ENCODE measurements at places on chromosomes 6 and 20.

DNA sequence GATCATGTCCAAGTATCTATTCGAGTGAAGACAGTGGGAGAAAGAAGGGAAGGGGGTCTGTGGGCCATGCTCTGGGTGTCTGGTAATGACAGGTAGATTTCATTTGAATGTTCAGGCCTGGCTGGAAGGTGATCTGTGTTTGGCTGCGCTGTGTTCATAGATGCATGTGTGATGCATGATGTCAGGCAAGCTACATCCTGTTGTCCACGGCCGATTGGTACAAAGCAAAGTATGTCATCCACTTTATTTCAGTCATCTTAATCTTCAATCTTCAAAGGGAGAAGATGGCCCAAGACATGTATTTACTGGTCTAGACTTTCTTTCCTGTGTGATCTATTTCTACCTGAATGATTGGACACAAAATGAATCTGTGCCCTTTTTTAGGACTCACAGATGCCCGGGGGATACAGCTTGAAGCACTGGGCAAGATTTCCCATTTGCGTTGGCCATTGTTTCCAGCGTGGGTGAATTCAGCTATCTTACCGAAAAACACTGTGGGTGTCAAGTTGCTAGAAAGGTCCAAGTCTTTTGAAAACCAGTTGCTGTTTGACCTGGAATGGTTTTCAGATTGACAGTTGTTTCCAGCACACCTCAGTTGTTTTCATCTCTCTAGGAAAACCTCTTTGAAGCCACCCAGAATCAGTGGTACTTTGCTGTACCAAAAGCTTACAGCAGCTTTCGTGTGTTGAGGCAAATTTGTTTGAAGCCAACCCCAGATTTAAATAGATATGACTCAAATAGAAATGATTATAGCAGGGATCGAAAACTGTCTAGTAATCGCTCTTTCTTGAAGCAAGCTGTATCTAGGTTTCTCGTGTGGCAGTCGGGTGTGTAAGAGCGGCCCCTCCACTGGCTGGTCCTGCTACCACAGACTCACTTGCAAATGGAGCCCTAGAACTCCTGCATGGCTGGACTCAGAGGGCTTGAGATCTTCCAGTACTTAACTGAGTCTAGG, 27.2 kb downstream of the DUSP22 start:
- DNase-seq, result no peak

- DNase-seq, result no peak
Observed at GRCh38 chr6:83974409-83975050, 59.0 kb upstream of the MRAP2 start.

DNA sequence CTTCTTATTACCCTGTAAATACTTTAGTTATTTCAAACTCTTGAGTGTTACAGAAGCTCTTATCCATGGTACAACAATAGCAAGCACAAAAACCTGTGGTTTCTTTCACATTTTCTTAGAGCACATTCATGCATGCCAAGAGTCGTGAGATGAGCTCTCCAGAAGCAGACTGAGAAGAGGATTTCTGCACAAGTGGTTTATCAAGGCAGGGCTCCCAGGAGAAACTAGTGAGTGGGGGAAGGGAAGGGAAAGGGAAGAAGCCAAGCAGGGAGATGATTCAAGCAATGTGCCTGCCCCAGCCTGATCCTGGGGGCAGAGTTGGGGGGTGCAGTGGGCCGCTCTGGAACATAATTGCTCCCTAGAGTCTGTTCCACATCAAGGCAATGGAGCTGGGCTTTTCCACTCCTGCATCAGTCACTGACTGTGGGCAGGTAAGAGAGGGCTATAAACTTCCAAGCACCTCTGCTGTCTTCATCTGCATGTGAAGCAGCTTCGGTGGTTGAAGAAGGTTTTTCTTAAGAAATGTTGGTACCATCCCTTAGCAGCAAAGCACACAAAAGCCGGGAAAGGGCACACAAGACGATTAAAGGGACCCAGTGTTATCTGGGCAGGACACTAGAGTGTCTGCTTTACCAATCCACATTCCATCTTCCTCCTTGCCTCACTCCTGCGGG, 152.1 kb downstream of the PLCB4 start:
- DNase-seq, result no peak

DNA sequence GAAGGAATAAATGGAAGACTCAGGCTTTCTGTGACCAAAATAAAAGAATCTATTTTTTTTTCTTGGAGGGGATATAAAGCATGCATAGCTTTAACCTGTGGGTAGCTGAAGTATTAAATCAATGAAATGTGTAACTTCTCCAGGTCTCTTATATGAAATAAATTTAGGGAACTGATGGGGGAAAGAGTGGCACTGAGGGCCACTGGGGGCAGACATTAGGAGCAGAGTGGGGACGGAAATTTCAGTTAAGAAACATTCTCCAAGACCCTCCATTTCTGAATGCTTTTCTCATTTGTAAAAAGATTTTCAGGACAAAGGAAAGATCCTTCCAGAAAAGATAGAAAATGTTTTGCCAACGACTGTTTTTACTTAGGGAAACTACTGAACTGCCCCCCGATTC, 131.0 kb downstream of the GPX5 start:
- DNase-seq, result no peak

DNA sequence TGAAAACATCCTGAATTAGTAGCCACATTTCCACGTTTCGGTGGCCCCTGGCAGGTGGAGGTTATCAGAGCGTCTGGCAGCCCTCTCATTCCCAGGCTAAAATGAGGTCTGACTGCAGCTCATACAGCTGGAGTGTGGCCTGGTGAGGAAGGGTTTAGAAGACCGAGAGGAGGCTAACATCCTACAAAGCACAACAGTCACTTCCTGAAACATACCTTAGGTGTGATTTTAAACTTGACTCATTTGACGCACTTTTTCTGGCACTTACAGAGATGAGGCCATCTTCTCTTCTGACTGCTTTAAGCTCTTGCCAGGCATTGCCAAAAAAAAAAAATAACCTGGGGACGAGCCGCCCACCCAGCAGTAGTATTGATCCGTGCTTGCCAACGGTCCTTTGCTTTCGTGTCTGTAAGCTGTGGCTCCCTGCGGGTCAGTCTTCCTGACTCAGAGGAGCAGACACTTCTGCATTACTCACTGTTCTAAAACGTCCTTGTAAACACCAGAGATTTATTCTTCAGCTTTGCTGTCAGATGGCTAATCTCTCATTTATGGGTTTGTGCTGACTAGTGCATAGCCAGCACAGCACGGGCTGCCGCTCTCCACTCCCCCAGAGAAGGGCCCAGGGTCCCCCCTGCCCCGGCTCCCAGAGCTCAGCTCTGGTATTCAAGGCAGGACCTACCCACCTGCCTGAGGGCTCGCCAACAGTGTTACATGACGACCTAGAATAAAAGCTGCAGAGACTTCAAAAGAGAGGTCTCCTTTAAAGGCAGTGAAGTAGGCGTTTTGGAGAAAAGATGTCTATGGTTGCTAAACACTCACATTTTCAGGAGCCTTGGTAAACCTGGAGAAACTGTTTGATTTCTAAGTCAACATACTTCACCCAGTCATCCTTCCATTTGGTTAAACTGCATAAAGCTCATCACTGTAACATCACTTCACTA, 78.5 kb upstream of the FRMD1 start:
- DNase-seq, result no peak

DNA sequence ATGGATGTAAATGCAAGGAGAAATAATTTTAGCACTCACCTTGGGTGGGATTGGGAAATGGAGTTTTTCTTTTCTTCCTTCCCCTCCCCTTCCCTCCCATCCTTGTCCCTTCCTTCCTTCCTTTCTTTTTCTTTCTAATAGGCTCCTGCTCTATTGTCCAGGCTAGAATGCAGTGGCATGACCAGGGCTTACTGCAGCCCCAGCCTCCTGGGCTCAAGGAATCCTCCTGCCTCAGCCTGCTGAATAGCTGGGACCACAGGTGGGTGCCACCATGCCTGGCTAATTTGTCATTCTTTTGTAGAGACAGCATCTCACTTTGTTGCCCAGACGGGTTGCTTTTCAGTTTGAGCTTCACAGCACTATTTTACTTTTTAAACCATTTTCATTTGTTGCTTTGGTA, 21.5 kb upstream of the ATRN start:
- no peak for DNase-seq

- DNase-seq, result no peak
Observed at GRCh38 chr6:30378290-30378937, 33.5 kb downstream of the RPP21 start.

- no peak for DNase-seq
Observed at GRCh38 chr6:96923871-96924493, 546 bp upstream of the KLHL32 start.

- DNase-seq, result no peak
Observed at GRCh38 chr20:20255099-20255498, 112.8 kb upstream of the INSM1 start.

DNA sequence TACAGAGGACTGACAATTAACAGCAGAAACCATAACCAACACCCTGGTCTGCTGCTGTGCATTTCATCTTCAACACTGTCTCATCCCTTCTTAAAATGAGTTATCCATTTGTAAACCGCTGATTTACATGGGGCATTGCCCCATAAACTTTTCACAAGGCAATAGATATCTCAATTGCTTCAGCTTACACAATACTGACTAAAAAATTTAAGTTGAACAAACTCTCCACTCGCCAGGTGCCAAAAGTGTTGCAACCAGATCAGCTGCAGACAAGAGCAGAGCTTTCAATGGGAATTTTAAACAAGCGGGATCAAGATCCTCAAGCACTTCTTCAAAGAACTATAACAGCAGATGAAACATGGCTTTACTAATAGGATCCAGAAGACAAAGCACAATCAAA, 183.0 kb downstream of the TASP1 start:
- no peak for DNase-seq

DNA sequence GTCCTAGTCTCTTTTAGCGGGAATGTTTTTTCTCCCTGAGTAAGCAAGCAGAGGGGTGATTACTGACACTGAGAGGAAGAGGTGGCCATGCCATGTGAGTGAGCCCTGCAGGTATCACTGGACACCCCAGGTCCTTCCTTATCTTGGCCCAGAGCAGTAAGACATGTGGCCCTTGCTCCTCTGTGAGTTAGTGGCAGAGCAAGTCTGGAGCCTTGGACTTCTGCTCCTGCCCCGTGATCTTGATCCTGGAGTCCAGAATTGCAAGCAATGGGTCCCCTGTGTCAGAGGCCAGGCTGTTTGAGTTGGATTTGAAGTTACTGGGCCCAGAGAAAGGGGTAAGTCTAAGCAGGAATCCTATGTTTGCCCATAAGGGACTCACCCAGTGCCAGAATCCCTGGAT, 92.1 kb upstream of the EMILIN3 start:
- DNase-seq, result no peak

- DNase-seq, result no peak
Observed at GRCh38 chr6:136859430-136859829, 37.0 kb downstream of the PEX7 start.

- DNase-seq, result no peak
Observed at GRCh38 chr6:156033598-156033997, 578.0 kb upstream of the NOX3 start.
